NCI-H524 (cell line): ENCODE measurements at places on chromosomes 11 and 22.

- no peak for DNase-seq
Measured at GRCh38 chr11:68935516-68936357, 32.0 kb downstream of the IGHMBP2 start.

- DNase-seq: no peak
Measured at GRCh38 chr11:11313902-11314692, 39.0 kb downstream of the CSNK2A3 start.

DNA sequence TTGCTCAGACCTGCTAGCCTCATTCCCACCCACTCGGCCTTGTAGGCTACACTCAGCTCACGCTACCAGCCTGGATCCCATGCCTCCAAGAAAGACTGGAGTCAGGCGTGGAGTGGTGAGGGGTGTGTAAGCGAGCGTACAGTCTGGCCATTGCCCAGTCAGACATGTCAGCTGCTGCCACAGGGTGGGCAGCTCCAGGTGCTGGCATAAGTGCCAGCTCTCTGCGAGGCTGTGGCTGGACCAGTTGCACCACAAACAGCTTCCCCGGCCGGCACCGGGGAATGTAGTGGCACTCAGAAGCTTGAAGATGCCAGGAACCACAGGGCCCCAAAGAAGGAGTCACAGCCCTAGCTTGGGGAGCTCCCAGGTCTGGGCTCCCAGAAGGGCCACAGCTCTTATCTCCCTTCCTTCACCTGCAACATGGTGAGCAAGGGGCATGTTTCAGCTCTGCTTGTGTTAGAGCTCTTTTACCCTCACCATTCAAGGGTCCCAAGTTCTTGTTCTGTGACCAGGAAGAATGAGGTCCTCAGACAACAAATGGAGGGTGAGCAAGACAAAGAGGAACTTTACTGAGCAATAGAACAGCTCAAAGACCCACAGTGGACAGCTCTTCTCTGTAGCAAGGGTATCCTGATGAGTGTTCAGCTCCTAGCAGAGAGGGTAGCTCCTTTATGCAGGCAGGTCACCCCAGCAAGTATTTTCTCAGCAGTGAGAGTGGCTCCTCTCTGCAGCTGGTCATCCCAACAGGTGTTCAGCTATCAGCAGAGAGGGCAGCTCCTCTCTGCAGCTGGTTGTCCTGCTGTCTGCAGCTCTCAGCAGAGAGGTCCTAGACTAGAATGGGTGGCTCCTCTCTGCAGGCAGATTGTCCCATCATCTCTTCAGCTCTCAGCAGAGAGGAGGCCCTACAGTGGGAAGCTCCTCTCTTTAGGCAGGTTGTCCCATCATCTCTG lies 6.0 kb downstream of the SBF2 start:
- DNase-seq: no peak

DNA sequence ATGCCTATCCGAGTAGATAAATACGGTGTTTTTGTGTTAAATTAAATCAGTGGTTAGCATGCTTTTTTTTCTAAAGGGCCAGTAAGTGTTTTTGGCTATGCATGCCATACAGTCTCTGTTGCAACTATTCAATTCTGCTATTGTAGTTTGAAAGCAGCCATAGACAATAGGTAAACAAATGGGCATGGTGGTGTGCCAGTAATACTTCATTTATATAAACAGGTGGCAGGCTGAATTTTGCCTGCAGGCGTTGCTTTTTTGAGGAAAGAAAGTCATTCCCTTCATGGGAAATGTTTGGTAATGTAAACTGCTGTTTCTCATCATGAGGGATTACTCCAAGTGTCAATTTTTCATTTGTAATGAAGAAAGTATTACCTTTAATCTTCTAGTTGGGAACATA lies 106.5 kb downstream of the TMEM135 start:
- DNase-seq: no peak

- DNase-seq: no peak
Measured at GRCh38 chr22:22822106-22822505, 65.5 kb upstream of the IGLL5 start.

DNA sequence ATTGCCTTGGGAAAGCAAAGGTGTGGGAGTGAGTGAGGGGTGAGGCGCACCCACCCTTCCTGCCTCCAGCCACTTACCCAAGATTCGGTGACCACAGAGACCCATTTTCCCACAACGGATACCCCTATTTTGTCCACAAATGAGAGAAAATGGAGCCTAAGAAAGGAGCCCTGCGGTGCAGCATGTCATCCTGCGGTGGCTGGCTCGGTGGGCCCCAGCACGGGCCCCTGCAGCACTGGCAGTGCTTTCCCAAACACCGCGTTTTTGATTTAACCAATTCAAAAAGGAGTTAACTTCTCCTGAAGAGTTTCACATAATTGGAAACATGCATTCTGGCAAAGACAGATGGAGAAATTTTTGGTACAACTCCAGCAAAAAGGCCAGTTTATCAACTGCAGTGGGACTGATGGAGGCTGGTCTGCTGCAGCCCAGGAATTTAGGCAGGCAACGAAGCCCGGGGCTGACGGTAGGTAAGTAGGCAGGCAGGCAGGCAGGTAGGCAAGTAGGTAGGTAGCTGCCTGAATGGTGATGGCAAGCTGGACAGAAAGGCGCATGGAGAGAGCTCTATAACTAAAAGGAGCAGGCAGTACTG lies 84.2 kb downstream of the FDX1 start:
- no peak for DNase-seq

GRCh38 chr11:110606415-110606814 lies 105.8 kb downstream of the ARHGAP20 start:
- no peak for DNase-seq

DNA sequence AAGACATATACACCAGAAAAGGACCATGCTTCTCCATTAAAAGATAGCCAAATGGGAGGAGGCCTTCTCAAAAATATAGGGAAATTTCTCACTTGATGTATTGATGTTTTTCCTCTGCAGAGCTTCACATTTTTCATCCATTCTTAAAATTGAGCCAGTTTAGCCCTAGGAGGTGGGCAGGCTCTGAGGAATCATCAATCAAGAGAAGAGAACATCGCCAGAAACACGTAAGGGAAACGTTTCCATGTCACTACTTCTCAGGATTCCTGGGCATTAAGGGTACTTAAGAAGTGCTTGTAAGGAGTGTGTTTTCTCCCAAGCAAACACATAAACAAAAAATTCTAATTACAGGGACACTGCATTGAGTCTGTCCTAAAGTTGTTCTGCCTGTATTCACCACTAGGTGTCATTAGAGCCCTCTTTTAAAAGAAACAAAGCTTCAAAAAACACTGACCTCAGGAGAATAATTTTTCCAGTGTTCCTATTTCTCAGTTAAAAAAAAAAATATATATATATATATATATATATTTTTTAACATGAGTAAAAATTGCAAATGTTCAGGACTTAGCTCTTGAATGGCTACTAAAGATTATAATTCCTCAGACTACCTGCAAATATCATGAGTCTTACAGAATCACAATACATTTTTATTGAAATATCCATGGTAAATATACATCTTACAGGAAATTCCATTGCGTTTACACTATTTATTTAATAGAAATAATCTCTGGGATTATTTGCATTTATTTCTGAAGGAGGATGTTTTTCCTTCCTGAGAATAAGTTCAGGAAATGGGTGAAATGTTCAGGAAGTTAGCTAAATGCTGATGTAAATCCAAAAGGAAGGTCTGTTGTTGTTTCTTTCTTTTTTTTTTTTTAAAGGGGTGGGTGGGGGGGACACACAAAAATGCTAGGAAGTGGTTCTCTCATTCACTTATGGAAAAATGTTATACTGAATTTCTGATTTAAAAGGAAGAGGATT lies 16.0 kb downstream of the FZD4 start:
- DNase-seq: peak; percentile 24

DNA sequence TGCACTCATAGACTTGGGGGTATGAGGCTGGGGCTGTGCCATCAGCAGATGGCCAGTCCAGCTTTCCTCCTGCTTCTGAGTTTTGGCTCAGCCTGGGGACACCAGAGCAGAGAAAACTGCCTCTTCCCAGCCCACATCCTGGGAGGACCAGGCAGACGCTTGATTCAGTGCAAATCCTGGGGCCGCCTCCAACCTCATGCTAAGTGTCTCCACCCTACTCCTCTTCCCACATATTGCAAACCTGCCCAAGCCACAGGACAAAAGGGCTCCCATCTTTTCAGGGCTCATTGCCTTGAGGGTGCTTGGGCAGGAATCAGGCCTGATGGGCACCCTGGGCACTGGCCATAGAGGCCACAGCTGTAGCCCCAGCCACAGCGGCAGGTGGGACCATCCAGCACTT lies 79.7 kb upstream of the SHANK2 start:
- no peak for DNase-seq

GRCh38 chr11:67408437-67409200 lies 4.7 kb downstream of the TBC1D10C start:
- DNase-seq: no peak

GRCh38 chr11:127843483-127844396 lies 743.6 kb downstream of the ETS1 start:
- peak; percentile 60 for DNase-seq

- DNase-seq: peak; percentile 37
Measured at GRCh38 chr11:121575250-121575962, 122.6 kb upstream of the SORL1-AS1 start.

GRCh38 chr22:29701155-29701999 lies 18.4 kb upstream of the CABP7 start:
- peak; percentile 65 for DNase-seq

DNA sequence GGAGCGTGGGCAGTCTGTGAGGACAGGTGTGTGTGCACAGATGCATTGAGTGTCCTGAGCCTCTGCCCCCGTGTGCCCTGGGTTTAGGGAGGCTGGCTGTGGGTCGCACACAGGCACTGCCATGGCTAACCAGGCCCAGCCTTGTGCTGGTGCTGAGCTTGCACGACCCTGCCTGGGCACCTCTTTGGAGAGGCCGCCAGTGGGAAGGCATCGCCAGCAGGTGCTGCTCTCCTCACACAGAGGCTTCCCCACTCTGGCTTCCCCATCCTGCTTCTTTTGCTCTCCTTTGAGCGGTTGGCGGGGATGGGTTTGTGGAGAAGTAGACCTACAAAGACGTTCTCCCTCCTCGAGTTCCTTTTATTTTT lies 4.1 kb downstream of the WNT7B start:
- DNase-seq: no peak

- no peak for DNase-seq
Measured at GRCh38 chr11:123363556-123363955, 66.5 kb upstream of the GRAMD1B start.
